Pancreas (tissue), 10 donors: ENCODE measurements at places on chromosomes 13 and 19.

- H3K4me1 ChIP-seq, result peaks cover 10% of the 10 kb centered on the region
- DNase-seq, result peak; percentile 79
- peak overlapping the region; percentile 51 for H3K4me3 ChIP-seq
- H3K27ac ChIP-seq, result no peak overlapping the region
These were observed 14.4 kb downstream of the TJP3 start for GRCh38 chr19:3722443-3723109.

- peaks cover 13% of the 10 kb centered on the region for H3K4me1 ChIP-seq
- H3K27ac ChIP-seq, result no peak overlapping the region
- H3K4me3 ChIP-seq, result no peak overlapping the region
- no peaks in the 10 kb centered on the region for H3K36me3 ChIP-seq
- H3K27me3 ChIP-seq, result no peaks in the 10 kb centered on the region
These were observed 1.9 kb downstream of the C2CD4C start for GRCh38 chr19:406971-407510.

GRCh38 chr19:2149980-2150793, 1.2 kb downstream of the AP3D1 start:
- no peaks in the 10 kb centered on the region for H3K36me3 ChIP-seq
- H3K4me3 ChIP-seq, result peak overlapping the region; percentile 99
- H3K4me1 ChIP-seq, result peaks cover 7% of the 10 kb centered on the region
- H3K27ac ChIP-seq, result peak overlapping the region; percentile 64
- no peaks in the 10 kb centered on the region for H3K27me3 ChIP-seq

DNA sequence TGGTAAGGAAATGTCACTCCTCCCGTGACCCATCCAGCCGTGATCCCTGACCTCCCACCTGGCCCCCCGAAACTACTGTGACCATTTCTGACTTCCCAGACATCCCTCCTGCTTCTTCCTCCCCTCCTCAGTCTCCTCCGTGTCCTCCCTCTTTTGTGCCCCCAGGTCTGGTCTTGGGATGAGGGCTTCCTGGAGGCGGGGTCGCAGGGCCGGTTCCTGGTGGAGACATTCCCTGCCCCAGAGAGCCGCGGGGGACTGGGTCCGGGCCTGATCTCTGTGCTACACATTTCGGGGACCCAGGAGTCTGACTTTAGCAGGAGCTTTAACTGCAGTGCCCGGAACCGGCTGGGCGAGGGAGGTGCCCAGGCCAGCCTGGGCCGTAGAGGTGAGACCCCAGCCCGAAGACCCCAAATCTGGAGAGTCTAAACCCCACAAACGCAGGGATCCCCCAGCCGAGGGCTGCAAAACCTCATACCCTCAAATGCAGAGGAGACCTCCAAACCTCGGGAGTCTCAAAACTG, 5.0 kb downstream of the KIRREL2 start:
- H3K4me3 ChIP-seq, result no peak overlapping the region
- H3K4me1 ChIP-seq, result peaks cover 9% of the 10 kb centered on the region
- no peak overlapping the region for H3K27ac ChIP-seq
- no peak for DNase-seq
- no peaks in the 10 kb centered on the region for H3K27me3 ChIP-seq

GRCh38 chr13:22128441-22129408, 457.9 kb downstream of the FGF9 start:
- no peak overlapping the region for H3K4me3 ChIP-seq
- H3K4me1 ChIP-seq, result no peaks in the 10 kb centered on the region
- no peaks in the 10 kb centered on the region for H3K36me3 ChIP-seq
- no peak overlapping the region for H3K27ac ChIP-seq
- DNase-seq, result no peak

GRCh38 chr19:32563761-32564160, 17.2 kb upstream of the PDCD5 start:
- H3K36me3 ChIP-seq, result no peaks in the 10 kb centered on the region
- no peak for DNase-seq
- no peaks in the 10 kb centered on the region for H3K27me3 ChIP-seq
- H3K4me1 ChIP-seq, result no peaks in the 10 kb centered on the region
- H3K27ac ChIP-seq, result no peak overlapping the region
- no peak overlapping the region for H3K4me3 ChIP-seq

GRCh38 chr19:16260160-16260811, 62.6 kb downstream of the AP1M1 start:
- peaks cover 4% of the 10 kb centered on the region for H3K4me1 ChIP-seq
- no peaks in the 10 kb centered on the region for H3K27me3 ChIP-seq
- no peaks in the 10 kb centered on the region for H3K36me3 ChIP-seq
- DNase-seq, result no peak

DNA sequence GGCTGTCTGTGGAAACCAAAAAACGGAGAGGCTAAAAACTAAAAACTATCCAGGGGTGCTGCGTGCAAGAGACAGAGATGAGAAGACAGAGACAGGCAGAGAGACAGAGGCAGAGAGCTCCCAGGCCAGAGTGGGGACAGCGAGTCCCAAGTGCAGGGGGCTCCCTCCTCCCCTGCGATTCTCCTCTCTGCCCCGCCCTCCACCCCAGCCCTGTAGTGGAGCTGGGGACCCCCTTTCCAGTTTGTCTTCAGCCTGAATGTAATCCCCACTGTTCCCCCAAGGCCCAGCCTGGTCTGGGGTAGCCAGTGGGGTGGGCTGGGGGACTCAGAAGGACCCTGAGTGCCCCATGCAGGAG, 2.0 kb downstream of the NFIC start:
- H3K4me1 ChIP-seq, result peaks cover 21% of the 10 kb centered on the region
- H3K27me3 ChIP-seq, result no peaks in the 10 kb centered on the region
- no peak for DNase-seq
- peak overlapping the region; percentile 87 for H3K4me3 ChIP-seq
- H3K27ac ChIP-seq, result peak overlapping the region; percentile 97
- no peaks in the 10 kb centered on the region for H3K36me3 ChIP-seq

GRCh38 chr13:49218493-49219051, 1.6 kb upstream of the MLNR start:
- H3K27me3 ChIP-seq, result no peaks in the 10 kb centered on the region
- H3K27ac ChIP-seq, result no peak overlapping the region
- no peak for DNase-seq
- no peak overlapping the region for H3K4me3 ChIP-seq
- H3K36me3 ChIP-seq, result no peaks in the 10 kb centered on the region
- peaks cover 9% of the 10 kb centered on the region for H3K4me1 ChIP-seq

DNA sequence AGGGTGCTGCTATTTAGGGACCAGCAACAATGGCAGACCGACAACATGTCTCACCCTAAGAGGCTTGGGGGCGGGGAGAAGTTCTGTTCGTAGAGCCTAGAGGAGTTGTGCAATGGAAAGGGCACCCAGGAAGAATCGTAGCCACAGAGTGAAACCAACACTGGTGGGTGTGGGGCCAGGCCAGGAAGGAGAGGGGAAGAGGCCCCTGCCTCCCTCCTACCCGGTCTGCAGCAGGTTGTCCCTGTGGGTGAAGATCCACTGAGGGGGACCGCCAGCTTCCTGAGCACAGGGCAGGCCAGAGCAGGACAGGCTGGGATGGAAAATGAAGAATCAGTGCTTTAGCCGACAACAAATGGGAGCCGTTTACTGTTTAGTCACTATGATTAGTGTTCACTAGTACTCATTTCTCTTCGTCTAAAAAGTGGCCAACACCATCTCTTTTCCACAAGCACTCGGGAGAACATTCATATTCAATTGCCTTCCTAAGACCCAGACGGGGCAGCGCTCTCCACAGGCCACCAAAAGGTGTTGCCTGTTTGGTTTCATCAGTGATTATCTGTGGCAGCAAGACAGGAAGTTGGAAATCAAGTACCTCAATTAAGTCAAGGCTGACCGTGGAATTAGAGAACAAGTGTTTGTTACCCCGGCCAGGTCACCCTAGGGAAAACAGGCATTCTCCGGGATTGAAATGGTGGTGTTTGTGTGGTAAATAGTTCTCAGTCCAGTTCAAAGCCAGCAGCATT, 1.1 kb upstream of the ATP11A start:
- H3K4me1 ChIP-seq, result peaks cover 5% of the 10 kb centered on the region
- no peak for DNase-seq
- no peaks in the 10 kb centered on the region for H3K36me3 ChIP-seq
- H3K27me3 ChIP-seq, result no peaks in the 10 kb centered on the region
- H3K27ac ChIP-seq, result peak overlapping the region; percentile 92
- H3K4me3 ChIP-seq, result peak overlapping the region; percentile 83

DNA sequence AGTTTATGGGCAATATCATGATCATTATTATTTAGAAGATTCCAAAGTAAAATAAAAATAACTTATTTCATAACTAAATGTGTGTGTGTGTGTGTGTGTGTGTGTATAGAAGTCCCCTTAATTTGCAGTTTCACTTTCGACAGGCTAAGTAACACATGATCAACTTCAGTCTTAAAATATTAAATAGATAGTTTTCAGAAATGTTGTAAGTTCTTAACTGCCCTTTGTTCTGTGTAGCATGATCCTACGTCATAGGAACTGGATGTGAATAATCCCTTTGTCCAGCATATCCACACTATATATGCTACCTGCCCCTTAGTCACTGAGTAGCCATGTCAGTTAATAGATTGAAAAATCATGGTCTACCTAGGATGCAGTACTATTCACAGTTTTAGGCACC, 1863.5 kb upstream of the PCDH20 start:
- H3K4me3 ChIP-seq, result no peak overlapping the region
- no peaks in the 10 kb centered on the region for H3K27me3 ChIP-seq
- no peaks in the 10 kb centered on the region for H3K4me1 ChIP-seq
- no peak overlapping the region for H3K27ac ChIP-seq
- H3K36me3 ChIP-seq, result no peaks in the 10 kb centered on the region

DNA sequence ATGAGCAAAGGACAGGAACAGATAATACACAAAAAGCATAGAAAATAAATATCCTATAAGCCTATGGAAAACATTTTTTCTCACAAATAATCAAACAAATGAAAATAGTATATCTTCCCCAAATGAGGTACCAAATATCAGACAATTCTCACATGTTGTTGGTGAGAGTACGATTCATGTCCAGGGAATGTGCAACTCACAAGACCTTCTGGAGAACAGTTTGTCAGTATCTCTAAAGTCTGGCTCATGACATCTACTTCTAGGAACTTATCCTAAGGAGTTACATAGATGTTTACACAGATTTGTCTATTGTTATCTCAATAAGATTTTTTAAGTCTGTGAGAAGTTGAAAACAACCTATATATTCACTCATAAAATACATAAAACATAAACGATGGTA, 80.3 kb upstream of the ARHGEF7 start:
- H3K4me3 ChIP-seq, result no peak overlapping the region
- no peak for DNase-seq
- no peaks in the 10 kb centered on the region for H3K27me3 ChIP-seq

- no peaks in the 10 kb centered on the region for H3K27me3 ChIP-seq
- no peaks in the 10 kb centered on the region for H3K36me3 ChIP-seq
- H3K4me1 ChIP-seq, result no peaks in the 10 kb centered on the region
- DNase-seq, result peak; percentile 65
- peak overlapping the region; percentile 6 for H3K4me3 ChIP-seq
- H3K27ac ChIP-seq, result peak overlapping the region; percentile 82
These were observed 24.9 kb downstream of the RCBTB1 start for GRCh38 chr13:49560270-49561061.

- H3K27me3 ChIP-seq, result no peaks in the 10 kb centered on the region
- H3K36me3 ChIP-seq, result no peaks in the 10 kb centered on the region
- no peak overlapping the region for H3K4me3 ChIP-seq
- H3K4me1 ChIP-seq, result no peaks in the 10 kb centered on the region
- H3K27ac ChIP-seq, result no peak overlapping the region
These were observed 18.6 kb downstream of the DOCK9 start for GRCh38 chr13:98959291-98959690.

GRCh38 chr13:44819772-44820171, 169.5 kb downstream of the NUFIP1 start:
- no peak overlapping the region for H3K27ac ChIP-seq
- H3K36me3 ChIP-seq, result no peaks in the 10 kb centered on the region
- no peaks in the 10 kb centered on the region for H3K4me1 ChIP-seq
- no peak for DNase-seq
- H3K27me3 ChIP-seq, result no peaks in the 10 kb centered on the region

DNA sequence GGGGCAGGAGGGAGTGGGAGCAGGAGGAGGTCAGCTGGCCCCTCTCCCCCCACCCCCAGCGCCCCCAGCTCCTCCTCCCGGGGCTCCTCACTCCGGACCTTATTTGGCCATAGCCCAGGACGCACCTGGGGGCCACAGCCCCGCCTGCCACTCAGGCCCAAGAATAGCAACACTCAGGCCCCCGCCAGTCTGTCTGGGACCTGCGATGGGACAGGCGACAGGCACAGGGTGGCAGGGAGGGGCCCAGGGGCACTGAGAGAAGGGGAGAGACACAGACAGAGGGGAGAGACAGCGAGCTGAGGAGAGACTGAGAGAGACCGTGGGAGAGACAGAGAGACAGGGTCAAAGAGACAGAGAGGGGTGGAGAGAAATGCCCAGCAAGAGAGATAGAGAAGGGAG, 10.2 kb downstream of the JOSD2 start:
- no peaks in the 10 kb centered on the region for H3K36me3 ChIP-seq
- DNase-seq, result no peak
- no peaks in the 10 kb centered on the region for H3K4me1 ChIP-seq
- H3K27me3 ChIP-seq, result no peaks in the 10 kb centered on the region
- no peak overlapping the region for H3K27ac ChIP-seq
- H3K4me3 ChIP-seq, result no peak overlapping the region

- no peaks in the 10 kb centered on the region for H3K36me3 ChIP-seq
- H3K27ac ChIP-seq, result peak overlapping the region; percentile 88
- DNase-seq, result peak; percentile 91
- no peaks in the 10 kb centered on the region for H3K27me3 ChIP-seq
- H3K4me3 ChIP-seq, result peak overlapping the region; percentile 58
These were observed 1.1 kb upstream of the SHC2 start for GRCh38 chr19:461721-462551.

DNA sequence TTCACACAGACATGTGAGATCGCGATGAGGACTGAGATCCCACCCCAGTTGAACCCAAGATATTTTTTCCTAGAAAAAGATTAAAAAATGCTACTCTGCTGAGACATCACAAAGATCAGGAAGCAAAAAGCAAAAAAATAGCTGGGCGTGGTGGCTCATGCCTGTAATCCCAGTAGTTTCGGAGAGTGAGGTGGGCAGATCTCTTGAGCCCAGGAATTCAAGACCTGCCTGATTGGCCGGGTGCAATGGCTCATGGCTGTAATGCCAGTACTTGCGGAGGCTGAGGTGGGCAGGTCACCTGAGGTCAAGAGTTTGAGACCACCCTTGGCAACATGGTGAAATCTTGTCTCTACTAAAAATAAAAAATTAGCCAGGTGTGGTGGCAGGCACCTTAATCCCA, 1.1 kb downstream of the FUT3 start:
- peak overlapping the region; percentile 7 for H3K4me3 ChIP-seq
- H3K4me1 ChIP-seq, result no peaks in the 10 kb centered on the region
- H3K27me3 ChIP-seq, result no peaks in the 10 kb centered on the region
- peak overlapping the region; percentile 78 for H3K27ac ChIP-seq
